ENCODE measurements at places on chromosomes 5 and 9. TPM values are rescaled to one million over a fixed set of nuclear protein-coding genes. Genes with fewer than 3 reads are reported as not detected.
A peak's percentile ranks its signal among the peaks of the same experiment; 100 is the strongest.

Gene SLC36A1
- total RNA-seq = 11.0 TPM

Gene SUSD3
- 12.2 TPM for total RNA-seq

Gene TNFSF8
- total RNA-seq = 5.0 TPM

Gene NSUN2
- total RNA-seq = 48.9 TPM

Gene BTNL3
- not detected for total RNA-seq

Gene PLAC8L1
- not detected for total RNA-seq

Gene COL15A1
- total RNA-seq = 42.0 TPM

Gene IL13
- total RNA-seq = not detected

Gene RETREG1
- 104 TPM for total RNA-seq

DNA sequence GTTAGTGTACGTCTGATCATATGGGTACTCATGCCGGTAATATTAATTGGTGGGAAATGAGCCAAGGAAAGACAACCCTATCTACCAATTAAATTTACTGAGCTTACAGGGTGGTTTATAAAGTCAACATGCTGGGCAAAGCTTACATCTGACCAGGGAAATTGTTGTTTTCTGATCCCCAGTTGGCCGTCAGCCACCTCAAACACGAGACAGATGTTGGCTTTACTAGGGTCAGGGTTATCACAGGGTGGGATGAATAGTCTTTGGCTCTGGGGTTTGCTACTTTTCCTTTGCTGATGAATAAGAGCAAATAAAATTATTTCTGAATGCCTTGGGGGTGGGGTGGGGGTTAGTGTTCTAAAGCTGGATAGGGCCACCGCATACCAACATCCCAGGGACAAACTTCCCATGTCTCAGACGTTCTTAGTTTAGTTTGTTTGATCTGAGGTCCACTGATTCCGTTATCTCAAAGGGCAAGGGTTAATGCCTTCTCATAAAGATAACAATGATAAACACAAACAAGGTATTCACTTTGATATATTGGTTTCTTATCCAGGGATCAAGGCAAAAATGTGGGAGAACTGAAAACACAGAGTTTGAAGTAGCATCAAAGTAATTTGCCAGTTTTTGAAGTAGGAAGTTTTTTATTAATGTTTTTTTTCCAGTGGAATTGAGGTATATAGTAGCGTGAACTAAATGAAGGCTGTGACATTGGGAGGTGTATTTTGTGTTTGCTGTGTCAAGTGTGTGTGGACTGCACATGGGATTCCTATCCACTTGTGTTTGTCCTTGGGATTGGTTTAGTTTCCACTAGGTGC, 109.1 kb upstream of the RPS23 start:
- H3K36me3 ChIP-seq = no peaks in the 10 kb centered on the region
- DNase-seq = peak; percentile 26
- H3K27me3 ChIP-seq = no peaks in the 10 kb centered on the region
- peaks cover 4% of the 10 kb centered on the region for H3K4me1 ChIP-seq
- no peak overlapping the region for H3K27ac ChIP-seq

GRCh38 chr5:88895681-88896501, 12.9 kb upstream of the MEF2C start:
- H3K36me3 ChIP-seq = no peaks in the 10 kb centered on the region
- no peak overlapping the region for H3K27ac ChIP-seq
- no peaks in the 10 kb centered on the region for H3K27me3 ChIP-seq
- no peak overlapping the region for H3K4me3 ChIP-seq

GRCh38 chr5:11396917-11397316, 507.3 kb downstream of the CTNND2 start:
- H3K4me1 ChIP-seq = no peaks in the 10 kb centered on the region
- no peaks in the 10 kb centered on the region for H3K27me3 ChIP-seq
- no peak for DNase-seq
- no peak overlapping the region for H3K4me3 ChIP-seq

GRCh38 chr9:133050781-133051180, 11.0 kb upstream of the CEL start:
- no peaks in the 10 kb centered on the region for H3K4me1 ChIP-seq
- H3K36me3 ChIP-seq = peaks cover 28% of the 10 kb centered on the region
- H3K27ac ChIP-seq = no peak overlapping the region
- no peaks in the 10 kb centered on the region for H3K27me3 ChIP-seq

DNA sequence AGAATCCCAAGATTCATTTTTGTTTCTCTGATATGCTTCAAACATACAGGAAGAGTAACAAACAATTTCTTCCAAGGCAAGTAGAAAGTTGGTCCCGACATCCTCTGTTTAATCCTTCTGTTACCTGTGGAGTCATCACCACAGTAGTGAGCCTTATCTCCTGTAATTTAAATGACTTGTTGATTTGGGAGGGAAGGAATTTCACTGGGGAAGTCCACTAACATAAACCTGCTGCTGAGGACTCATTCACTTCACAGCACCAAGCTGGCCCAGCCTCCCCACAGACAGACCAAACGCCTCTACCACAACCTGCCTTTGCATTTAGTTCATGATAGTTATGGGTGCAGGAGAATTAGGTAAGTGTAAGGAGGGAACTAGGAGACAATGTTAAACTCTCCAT, 63.2 kb downstream of the PRKACG start:
- H3K27ac ChIP-seq = no peak overlapping the region
- no peaks in the 10 kb centered on the region for H3K4me1 ChIP-seq
- H3K27me3 ChIP-seq = no peaks in the 10 kb centered on the region
- H3K4me3 ChIP-seq = no peak overlapping the region

GRCh38 chr9:97703437-97704344, 6.6 kb upstream of the XPA start:
- H3K4me3 ChIP-seq = no peak overlapping the region
- peaks cover 7% of the 10 kb centered on the region for H3K4me1 ChIP-seq
- H3K27me3 ChIP-seq = no peaks in the 10 kb centered on the region
- DNase-seq = peak; percentile 42
- H3K36me3 ChIP-seq = no peaks in the 10 kb centered on the region
- H3K27ac ChIP-seq = peak overlapping the region; percentile 85

- H3K36me3 ChIP-seq = peaks cover 4% of the 10 kb centered on the region
- no peaks in the 10 kb centered on the region for H3K27me3 ChIP-seq
- H3K4me3 ChIP-seq = no peak overlapping the region
- no peaks in the 10 kb centered on the region for H3K4me1 ChIP-seq
- no peak overlapping the region for H3K27ac ChIP-seq
Measured at GRCh38 chr9:99210572-99210971, 11.2 kb downstream of the ALG2 start.

- peaks cover 5% of the 10 kb centered on the region for H3K4me1 ChIP-seq
- H3K36me3 ChIP-seq = no peaks in the 10 kb centered on the region
- no peak overlapping the region for H3K4me3 ChIP-seq
- no peak for DNase-seq
- H3K27me3 ChIP-seq = no peaks in the 10 kb centered on the region
Measured at GRCh38 chr5:116564756-116565490, 9.7 kb downstream of the SEMA6A start.

GRCh38 chr9:36328798-36329411, 70.7 kb upstream of the GNE start:
- no peak overlapping the region for H3K4me3 ChIP-seq

GRCh38 chr5:180034564-180034963, 37.0 kb downstream of the RNF130 start:
- no peak overlapping the region for H3K4me3 ChIP-seq
- H3K27me3 ChIP-seq = no peaks in the 10 kb centered on the region
- DNase-seq = no peak
- no peaks in the 10 kb centered on the region for H3K4me1 ChIP-seq

GRCh38 chr9:129482521-129483414, 138.1 kb downstream of the C9orf50 start:
- H3K36me3 ChIP-seq = no peaks in the 10 kb centered on the region
- peak overlapping the region; percentile 46 for H3K4me3 ChIP-seq
- H3K27ac ChIP-seq = peak overlapping the region; percentile 100
- DNase-seq = peak; percentile 97
- peaks cover 10% of the 10 kb centered on the region for H3K4me1 ChIP-seq

DNA sequence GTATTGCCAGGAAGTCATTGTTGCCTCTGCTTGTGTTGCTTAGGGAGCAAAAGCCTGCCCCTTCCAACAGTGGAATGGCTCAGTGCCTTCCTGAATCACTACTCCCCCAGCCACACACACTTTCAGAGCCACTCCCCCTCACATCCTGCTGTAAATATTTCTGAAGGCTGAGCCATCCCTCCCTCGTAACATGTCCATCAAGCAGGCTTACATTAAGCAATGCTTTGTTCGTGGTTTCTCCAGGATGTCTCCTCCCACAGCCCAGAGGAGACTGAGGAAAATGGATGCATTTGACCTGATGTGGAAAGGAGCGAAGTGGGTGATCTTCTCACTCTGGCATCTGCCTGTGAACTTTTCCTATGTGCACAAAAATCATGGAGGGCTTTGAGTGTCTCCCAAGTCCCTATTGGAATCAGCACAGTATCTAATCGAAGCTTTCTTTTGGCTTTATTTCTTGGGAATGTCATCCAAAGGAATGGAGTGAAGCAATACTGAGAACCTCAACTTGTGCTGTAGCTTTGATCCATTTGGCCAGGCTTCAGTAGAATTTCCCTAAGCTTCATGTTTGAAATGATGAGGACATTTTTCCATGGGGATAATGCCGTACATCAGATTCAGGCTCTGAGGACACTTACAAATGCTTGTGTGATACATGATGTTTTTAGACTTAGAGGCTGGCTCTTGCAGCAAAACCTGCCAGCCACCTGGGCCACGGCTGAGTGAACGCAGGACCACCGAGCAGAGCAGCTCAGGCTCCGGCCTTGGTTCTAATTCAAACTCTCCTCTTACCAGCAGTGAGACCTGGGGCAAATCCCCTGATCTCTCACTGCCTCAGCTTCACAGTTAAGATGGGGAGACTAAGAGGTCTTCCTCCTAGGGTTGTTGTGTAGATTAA, 389.1 kb downstream of the ENC1 start:
- H3K4me3 ChIP-seq = peak overlapping the region; percentile 8
- DNase-seq = peak; percentile 91
- H3K4me1 ChIP-seq = no peaks in the 10 kb centered on the region
- no peaks in the 10 kb centered on the region for H3K36me3 ChIP-seq
- no peaks in the 10 kb centered on the region for H3K27me3 ChIP-seq

DNA sequence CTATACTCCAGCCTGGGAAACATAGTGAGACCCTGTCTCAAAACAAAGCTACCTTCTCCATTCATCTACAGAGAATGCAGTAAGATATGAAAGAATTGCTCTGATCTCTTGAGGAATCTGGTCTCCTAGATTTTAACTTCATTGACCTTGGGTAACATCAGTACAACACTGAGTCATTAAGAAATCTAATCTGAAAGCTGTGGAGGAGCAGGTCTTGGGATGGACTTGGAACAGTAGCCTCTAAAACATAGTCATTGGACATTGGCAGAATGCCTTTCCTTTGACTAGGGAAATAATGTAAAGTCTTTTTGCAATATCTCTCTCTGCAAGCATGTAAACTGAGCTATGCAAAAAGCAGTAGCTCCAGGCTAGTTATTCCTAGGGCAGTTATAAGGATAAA, 58.1 kb downstream of the KCNN2 start:
- no peaks in the 10 kb centered on the region for H3K4me1 ChIP-seq
- H3K27me3 ChIP-seq = no peaks in the 10 kb centered on the region
- H3K4me3 ChIP-seq = no peak overlapping the region
- no peak for DNase-seq
- H3K36me3 ChIP-seq = no peaks in the 10 kb centered on the region
- H3K27ac ChIP-seq = no peak overlapping the region

- DNase-seq = no peak
- H3K36me3 ChIP-seq = no peaks in the 10 kb centered on the region
- no peaks in the 10 kb centered on the region for H3K4me1 ChIP-seq
- H3K27me3 ChIP-seq = no peaks in the 10 kb centered on the region
- H3K4me3 ChIP-seq = no peak overlapping the region
Measured at GRCh38 chr5:6118691-6119090, 259.7 kb downstream of the MED10 start.

GRCh38 chr9:123191680-123192079, 76.7 kb downstream of the STRBP start:
- DNase-seq = no peak
- no peak overlapping the region for H3K27ac ChIP-seq
- H3K27me3 ChIP-seq = no peaks in the 10 kb centered on the region
- no peaks in the 10 kb centered on the region for H3K36me3 ChIP-seq
- H3K4me1 ChIP-seq = no peaks in the 10 kb centered on the region

GRCh38 chr5:151144922-151145321, 12.7 kb downstream of the ANXA6 start:
- no peaks in the 10 kb centered on the region for H3K27me3 ChIP-seq
- H3K4me1 ChIP-seq = no peaks in the 10 kb centered on the region
- no peak for DNase-seq
- no peak overlapping the region for H3K4me3 ChIP-seq

- H3K27ac ChIP-seq = no peak overlapping the region
- no peaks in the 10 kb centered on the region for H3K27me3 ChIP-seq
- DNase-seq = no peak
- no peaks in the 10 kb centered on the region for H3K36me3 ChIP-seq
- H3K4me3 ChIP-seq = no peak overlapping the region
Measured at GRCh38 chr5:115531787-115532367, 12.7 kb downstream of the FEM1C start.

- no peak overlapping the region for H3K4me3 ChIP-seq
- no peak for DNase-seq
- H3K4me1 ChIP-seq = no peaks in the 10 kb centered on the region
- no peak overlapping the region for H3K27ac ChIP-seq
Measured at GRCh38 chr5:57937501-57938173, 455.0 kb upstream of the ACTBL2 start.

DNA sequence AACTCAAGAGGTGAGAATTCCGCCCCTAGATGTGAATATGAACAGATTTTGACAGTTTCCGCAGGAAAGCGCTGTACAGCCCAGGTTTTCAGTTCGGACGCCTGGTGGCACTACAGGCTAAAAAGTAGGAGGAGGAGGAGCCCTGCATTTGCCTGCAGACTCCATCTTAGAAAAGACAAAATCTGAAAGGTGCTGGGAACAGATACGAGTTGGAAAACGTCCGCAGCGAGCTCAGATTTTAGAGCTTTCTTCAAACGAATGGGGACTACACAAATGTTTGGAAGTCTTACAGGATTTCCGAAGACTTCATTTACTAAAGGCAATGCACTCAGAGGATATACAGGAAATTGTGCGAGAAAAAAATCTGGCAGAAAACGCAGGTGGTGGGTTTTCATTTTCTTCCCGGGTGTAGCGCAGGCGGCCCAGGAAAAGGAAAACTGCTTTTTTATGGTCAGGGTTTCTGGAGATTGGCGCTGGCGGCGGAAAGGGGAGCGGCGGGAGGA, 9.9 kb upstream of the PCDHB2 start:
- H3K27me3 ChIP-seq = no peaks in the 10 kb centered on the region
- peak; percentile 67 for DNase-seq
- no peak overlapping the region for H3K27ac ChIP-seq
- H3K36me3 ChIP-seq = no peaks in the 10 kb centered on the region
